Activated naive CD4-positive, alpha-beta T cell treated with anti-CD3 and anti-CD28 coated beads, Interleukin-2, amount 10 ng/mL, durations not matched to agents 7 days and 5 days (primary cell): ENCODE measurements at places on chromosomes 12 and 14.

- DNase-seq: no peak
These were observed 173.8 kb downstream of the C12orf75 start for GRCh38 chr12:105504286-105504685.

DNA sequence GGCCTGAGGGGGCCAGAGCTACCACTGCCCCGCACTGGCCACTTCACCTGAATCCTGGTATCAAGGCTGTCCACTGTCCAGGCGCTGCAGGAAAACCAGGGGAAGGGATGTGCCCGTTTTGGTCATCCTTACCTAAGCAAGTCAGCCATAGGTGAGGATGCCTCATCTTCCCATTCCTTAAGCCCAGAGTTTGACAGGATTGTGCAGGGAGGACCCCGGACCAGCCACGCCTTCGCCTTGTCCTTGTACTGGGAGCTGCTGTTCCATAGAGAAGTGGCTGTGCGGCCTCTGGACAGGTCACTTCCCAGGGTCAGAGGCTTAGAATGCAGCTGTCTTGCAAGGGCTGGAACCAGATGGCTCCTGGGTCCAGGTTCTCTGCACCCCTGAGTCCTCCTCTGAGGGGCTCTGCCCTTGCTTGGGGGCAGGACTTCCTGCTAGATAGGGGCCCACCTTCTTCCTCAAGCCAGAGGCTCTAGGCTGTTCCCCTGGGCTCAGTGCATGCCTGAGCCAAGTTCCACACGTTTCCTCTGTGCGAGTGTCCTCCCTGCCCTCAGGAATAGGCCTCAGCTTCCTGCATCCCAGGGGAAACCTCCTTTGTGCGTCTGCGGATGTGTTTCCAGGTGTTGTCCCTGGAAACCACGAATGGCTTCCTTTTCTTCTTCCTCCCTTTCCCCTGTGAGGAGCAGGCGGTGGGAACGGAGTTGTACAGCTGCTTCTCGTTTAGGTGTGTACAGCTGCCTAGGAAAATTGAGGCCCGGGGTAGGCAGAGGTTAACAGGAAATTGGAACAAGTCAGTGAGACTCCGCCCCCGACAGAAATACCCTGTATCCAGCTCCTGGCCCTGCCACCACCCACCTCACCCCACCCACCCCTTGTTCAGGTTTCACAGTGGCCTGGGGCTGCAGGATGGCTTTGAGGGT lies 54.3 kb upstream of the RIN3 start:
- no peak for DNase-seq

- no peak for DNase-seq
These were observed 278.1 kb upstream of the FAR2 start for GRCh38 chr12:28870839-28871440.

DNA sequence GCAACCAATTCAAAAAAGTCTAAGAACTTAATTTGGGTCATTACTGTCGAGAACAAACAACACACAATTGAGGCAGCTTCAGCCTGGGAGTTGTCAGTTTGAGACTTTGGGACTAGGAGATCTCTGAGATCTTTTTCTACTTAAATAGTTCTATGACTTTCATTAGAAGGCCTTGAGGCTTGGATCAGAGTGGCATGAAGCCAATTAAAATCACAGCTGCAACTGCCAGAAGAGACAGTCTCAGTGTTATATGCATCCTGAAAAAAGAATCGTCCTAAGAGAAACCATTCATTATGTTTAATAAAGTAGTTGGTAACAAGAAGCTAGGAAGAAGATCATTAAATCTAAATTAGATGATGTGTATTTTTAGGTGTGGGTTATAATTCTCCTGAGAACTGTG lies 170.8 kb upstream of the RASSF8 start:
- no peak for DNase-seq

DNA sequence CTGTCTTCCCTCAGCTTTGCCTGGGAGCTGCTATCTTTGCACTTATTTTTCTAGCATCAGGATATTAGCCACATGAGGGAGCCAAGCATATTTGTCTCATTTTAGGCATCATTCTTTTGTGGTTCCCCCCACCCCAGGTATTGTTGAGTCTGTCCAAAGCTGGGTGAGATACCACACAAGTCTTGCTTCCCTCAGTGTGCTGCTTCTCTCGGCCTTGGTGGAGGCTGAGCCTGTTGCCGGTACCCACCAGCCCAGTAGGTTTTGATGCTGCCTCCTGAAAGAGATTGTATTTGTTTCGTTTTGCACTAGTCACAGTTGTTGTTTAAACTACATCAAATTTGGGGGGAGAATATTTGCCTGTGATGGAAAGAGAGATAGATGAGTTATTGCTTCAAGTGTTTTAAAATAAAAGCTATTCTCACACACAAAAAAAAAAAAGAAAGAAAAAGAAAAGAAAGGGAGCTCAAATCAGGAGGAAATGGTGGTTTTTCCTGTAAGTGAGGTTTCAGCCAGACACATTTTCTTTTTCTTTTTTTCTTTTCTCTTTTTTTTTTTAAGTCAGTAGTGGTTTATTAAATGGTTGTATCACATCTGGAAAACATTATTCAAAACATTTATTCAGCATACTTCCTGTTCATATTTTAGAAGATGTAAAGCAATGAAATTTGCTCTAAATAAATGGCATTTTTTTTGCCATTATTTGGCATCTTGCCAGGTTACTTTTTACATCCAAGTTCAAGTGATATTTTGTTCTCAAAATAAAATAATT lies 58.5 kb downstream of the SLC4A8 start:
- peak; percentile 70 for DNase-seq

DNA sequence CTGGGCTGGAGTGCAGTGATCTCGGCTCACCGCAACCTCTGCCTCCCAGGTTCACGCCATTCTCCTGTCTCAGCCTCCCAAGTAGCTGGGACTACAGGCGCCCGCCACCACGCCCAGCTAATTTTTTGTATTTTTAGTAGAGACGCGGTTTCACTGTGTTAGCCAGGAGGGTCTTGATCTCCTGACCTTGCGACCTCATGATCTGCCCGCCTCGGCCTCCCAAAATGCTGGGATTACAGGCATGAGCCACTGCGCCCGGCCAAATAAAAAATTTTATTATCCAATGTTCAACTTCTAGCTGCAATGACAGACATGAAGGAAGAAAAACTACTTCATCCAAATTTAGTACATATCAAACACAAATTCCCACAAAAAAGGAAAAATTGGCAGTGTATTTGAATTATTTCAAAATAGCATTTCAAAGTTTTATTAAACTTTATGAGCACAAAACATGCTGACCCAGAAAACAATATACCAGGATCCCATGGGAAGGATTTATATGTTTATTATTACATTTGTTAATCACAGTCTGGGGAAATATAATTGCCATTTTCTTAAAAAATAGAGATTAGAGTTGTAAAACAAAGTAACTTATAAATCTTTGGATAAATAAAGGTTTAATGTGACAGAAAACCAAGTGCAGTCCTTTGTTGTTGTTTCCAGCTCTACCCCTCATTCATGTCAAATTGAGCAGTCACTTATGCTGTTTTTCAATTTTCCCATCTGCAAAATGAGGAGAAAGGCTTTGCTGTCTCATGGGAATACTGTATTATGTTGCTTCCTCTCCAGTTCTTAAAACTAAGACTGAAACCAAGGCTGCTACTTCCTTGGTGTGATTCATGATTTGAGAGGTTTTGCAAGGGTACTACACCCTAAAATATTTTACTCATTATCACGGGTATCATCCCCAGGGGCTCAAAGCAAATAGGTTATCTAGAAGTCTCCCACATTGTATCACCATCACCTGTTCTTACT lies 155.2 kb upstream of the AVPR1A start:
- no peak for DNase-seq

GRCh38 chr12:117059156-117059555 lies 40.1 kb downstream of the TESC start:
- no peak for DNase-seq

GRCh38 chr12:117439531-117440001 lies 78.1 kb upstream of the NOS1 start:
- DNase-seq: no peak

DNA sequence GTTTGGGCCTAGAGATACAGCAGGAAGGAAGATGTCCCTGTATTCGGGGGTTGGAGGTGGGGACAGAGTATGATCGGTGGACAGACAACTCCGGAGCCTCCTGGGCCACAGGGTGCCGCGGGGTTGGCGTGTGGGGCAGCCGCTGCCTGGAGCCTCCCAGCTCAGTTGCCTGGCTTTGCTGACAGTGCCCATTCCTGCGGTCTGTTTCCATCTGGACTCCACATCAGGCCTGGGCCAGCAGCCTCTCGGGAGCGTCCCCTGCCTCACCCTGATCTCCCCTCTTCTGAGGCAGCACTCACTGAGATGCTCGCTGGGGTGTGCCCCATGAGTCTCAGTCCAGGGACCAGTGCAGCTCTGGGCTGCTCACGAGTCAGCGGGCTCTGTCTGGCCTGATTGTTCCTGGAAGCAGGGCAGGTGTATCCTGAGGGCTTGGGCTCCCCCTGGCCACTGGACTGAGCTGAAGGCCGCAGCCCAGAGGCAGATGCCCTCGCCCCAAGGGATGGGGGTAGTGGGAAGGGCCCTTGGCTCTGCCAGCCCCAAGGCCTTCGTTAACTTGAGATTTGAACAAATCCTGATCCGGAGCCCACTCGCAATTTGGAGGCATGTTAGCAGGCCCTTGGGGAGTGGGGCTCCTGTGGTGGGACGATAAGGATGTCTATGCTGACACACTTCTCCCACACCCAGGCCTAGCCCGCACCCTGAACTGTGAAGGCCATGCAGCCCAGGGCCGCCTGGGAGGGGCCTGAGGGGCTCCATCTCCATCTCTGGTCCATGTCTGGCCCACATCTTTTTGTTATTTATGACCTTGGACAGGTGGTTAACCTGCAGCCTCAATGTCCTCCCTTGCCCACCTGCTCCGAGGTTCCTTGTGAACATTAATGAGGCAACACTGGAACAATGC lies 7.5 kb downstream of the HIP1R start:
- DNase-seq: no peak
